ENCODE measurements at places on chromosomes 1 and 21.

GRCh38 chr1:91853397-91853796 is 32.6 kb downstream of the TGFBR3 start:
- no peak for DNase-seq

- peak; percentile 69 for DNase-seq
Measured at GRCh38 chr1:81802707-81803430, 2.1 kb downstream of the ADGRL2 start.

- no peak for DNase-seq
Measured at GRCh38 chr1:186497651-186498050, 36.7 kb upstream of the PDC start.

DNA sequence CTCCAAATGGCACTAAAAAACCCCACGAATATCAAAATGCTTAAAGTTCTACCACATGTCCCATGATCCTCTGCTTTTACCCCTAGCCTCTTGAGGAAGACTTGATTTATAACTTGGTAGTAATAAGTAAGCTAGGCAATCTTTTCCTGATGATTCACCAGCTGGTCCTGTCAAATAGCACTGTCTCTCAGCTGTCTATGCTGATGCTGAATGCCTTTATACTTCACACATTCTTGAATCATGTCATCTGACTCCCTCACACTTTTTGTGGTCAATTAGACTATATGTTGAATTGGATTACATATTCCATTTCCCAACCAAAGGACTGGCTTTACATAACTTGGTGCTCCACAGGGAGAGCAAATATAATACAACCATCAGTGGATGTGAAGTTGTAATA is 16.6 kb downstream of the C21orf91 start:
- no peak for DNase-seq

DNA sequence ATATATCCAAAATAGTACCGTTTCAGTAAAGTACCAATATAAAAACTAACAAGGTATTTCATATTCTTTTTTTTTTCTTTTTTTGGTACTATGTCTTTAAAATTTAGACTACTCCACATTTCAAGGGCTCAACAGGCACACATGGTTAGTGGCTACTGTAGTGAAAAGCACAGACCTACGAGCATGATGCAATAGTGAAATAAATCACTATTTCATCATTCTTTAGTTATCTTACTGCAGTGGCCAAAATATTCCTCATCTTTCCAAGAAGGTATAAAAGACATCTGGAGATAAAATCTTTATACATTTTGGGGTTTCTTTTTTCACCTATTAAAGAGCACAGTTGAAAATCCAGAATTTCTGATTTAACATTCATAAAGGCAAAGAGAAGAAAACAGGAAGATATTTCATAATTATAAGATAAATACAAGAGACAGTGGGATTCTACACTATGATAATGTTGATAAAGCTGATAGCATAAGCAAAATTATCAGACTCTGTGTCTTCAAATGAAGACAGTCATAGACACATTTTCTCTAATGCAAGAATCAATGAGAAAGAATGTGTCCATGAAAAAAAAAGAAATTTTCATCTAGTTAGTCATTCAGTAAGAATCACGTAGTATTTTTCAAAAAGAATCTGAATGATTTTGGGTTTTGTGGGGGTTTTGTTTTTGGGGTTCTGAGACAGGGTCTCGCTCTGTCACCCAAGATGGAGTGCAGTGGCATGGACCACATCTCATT is 41.9 kb downstream of the CEP170 start:
- peak; percentile 65 for DNase-seq

DNA sequence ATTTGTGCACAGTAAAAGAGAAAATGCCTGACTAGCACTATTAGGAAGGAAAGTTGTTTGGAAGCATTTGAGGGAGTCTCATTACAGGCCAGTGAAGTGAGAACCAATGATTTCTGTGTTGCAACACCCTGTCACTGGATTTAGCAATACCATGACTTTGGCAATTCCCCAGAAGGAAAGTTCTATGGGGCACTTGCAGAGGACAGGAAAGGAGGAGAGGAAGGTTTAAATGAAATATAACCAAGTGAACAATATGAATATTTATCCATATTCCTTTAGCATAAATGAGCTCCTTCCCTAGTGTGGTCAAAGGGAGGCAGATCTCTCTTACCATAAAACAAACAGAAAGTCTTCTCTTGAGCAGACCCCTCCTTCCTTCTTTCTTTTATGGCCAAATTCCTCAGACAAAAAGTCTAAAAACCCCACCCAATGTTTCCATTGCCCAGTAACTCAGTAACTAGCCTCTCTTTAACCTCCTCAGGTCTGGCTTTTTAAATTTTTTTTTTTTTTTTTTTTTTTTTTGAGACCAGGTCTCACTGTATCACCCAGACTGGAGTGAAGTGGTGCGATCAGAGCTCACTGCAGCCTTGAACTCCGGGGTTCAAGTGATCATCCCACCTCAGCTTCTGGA is 5.5 kb downstream of the TLR5 start:
- DNase-seq: peak; percentile 85

GRCh38 chr21:23162198-23162946 is 2164.2 kb downstream of the NCAM2 start:
- DNase-seq: no peak

DNA sequence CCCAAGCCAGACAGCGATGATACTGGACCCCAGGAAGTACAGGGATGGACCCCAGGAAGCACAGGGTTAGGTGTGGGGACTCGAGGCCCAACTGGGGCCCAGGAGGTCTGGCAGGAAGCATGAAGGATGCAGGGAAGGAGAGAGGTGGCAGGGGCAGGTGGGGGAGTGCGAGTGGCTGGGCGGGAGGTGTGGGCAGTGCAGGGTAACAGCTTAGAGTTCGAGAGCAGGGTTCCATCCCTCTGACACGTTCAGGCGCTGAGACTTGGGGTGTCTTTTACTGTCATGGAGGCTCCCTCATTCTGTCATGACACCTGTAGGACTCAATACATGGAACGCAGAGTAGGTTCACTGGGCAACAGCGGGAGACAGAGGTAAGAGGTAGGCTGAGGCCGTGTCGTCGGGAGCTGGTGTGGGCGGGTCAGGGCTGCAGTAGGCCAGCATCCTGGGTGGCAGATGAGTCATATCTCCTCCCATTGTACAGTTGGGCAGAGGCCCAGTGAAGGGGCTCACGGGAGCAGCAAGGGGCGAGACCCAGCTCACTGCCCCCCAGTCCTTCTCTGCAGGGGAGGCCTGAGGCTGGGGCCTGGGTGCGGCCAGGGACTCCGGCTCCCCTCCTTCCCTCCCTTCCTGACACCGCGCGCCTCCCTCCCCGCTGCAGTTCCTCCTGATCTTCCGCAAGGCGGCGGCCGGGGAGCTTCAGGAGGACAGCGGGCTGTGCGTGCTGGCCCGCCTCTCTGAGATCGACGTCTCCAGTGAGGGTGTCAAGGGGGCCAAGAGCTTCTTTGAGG is 11.6 kb upstream of the CTRC start:
- peak; percentile 15 for DNase-seq

GRCh38 chr1:26168410-26169197 is at the start of gene C1orf232:
Gene C1orf232, minus strand, starts transcription at chr1:26168963. Its CDS starts 464 bp downstream, at chr1:26168499.
- DNase-seq: no peak

GRCh38 chr1:92317836-92318493 is 19.1 kb downstream of the RPAP2 start:
- no peak for DNase-seq

DNA sequence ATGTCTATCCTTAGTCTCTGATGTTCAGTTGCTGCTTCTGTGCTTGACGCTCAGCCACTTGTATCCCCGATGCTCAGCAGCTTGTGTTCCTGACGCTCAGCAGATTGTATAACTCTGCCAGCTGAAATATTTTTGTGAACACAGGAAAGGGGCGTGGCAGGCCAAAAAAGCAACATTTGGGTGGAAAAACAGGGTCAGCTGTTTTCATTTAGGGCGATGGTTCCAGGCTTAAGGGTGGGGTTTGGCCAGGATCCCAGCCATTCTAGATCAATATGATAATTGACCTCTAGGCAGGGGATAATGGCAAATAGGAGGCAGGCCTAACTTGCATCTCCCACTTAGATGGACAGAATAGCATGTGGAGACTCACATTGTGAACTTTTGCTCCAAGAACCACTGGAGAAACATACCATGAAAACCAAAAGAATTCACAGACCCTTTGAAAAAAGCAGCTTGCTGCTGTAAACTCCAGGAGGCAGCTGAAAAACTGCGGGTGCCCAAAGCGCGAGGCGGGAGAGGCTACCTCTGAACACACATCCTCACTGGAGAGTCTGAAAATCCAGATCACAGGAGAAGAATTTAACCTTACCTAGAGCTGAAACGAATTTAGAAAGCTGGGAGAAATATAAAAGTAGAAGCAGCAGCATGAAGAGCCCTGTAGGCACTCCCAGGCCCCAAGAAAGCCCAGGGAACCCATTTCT is 58.3 kb downstream of the ZNF648 start:
- DNase-seq: no peak

- DNase-seq: no peak
Measured at GRCh38 chr1:200960236-200960947, 63.1 kb downstream of the KIF21B start.

- DNase-seq: no peak
Measured at GRCh38 chr1:4019147-4019521, 119.1 kb upstream of the C1orf174 start.

DNA sequence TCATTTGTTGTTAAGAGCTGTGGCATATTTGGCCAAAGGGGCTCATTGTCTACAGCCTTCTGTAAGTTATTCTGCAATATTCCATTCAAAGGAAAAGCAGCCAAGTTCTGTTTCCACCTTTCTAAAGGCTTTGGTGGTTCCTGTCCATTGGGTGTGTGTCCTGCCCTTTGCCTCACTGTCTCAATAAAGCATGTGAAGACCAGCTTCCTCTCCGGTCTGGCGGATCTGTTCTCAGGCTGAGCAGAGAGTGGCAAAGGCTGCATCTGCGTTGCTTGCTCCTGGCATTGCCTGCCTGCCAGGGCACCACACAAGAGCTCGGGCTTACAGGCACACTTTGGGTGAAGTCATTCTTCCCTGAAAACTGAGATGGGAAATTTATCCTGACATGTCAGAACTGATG is 34.9 kb downstream of the ST6GALNAC3 start:
- DNase-seq: no peak

GRCh38 chr1:225657462-225657989 is 4.6 kb upstream of the ENAH start:
- peak; percentile 71 for DNase-seq

DNA sequence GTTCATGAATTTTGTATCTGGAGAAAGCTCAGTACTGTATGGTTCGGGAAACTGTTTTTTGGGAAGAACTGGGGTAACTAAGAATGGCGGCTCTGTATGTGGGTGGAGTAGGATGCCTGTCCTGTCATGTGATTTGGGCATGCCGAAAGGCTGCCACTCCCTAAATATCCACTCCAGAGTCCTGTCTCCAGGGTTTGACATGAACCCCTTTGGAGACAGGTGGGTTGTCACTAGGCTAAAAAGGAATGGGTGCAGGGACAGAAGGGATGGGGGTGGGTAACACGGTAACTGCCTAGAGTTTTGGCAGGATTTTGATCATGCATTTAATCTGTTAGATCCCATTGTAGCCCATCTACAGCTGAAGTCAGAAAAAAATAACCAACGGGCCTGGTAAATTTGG is 150.1 kb downstream of the KCNJ6 start:
- no peak for DNase-seq

- DNase-seq: no peak
Measured at GRCh38 chr1:32060914-32061313, 11.8 kb upstream of the TMEM39B start.

DNA sequence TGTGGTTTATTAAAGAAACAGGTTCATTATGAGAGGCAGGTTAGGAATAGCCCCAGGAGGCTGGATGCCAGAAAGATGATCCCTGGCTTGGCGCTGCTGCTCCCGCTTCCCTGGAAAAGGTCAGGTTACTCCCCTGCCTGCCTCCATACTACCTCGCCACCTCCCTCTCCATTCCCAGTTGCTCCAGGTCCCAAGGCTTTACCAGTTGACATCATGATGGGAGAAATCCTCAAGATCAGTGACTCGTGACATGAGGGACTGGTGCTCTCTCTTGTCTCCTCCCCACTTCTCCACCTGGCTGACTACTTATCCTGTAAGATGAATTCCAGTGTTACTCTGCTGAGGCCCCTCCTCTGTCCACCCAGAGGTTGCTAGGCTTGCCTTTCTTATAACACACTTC is 19.7 kb downstream of the VASH2 start:
- no peak for DNase-seq

GRCh38 chr1:156452907-156453306 is 47.7 kb downstream of the MEF2D start:
- DNase-seq: no peak

DNA sequence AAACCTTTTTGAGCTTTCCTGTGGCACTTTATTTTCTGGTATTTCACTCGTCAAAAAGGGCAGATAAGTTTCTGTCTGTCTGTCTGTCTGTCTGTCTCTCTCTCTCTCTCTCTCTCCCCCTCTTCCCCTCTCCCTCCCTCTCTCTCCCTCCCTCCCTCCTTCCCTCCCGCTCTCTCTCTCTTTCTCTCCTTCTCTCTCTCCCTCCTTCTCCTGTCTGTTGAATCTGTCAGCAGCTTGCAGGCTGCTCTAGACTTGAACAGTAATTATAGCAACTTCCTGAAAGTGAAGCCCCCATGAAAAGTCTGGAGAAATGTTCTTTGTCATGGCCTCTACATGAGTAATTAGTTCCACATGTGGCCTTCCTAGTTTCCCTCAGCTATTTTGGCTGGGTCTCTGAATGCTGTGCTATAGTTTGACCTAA is 275.2 kb upstream of the C1orf105 start:
- DNase-seq: peak; percentile 78

GRCh38 chr1:58779801-58780382 is 4.0 kb downstream of the JUN start:
- DNase-seq: peak; percentile 76

- DNase-seq: no peak
Measured at GRCh38 chr1:238254935-238255334, 364.2 kb upstream of the ZP4 start.
